Gastroesophageal sphincter (tissue), 4 donors: ENCODE measurements at places on chromosomes 6 and 20. TPM values are rescaled to one million over a fixed set of nuclear protein-coding genes. Genes with fewer than 3 reads are reported as not detected.

DNA sequence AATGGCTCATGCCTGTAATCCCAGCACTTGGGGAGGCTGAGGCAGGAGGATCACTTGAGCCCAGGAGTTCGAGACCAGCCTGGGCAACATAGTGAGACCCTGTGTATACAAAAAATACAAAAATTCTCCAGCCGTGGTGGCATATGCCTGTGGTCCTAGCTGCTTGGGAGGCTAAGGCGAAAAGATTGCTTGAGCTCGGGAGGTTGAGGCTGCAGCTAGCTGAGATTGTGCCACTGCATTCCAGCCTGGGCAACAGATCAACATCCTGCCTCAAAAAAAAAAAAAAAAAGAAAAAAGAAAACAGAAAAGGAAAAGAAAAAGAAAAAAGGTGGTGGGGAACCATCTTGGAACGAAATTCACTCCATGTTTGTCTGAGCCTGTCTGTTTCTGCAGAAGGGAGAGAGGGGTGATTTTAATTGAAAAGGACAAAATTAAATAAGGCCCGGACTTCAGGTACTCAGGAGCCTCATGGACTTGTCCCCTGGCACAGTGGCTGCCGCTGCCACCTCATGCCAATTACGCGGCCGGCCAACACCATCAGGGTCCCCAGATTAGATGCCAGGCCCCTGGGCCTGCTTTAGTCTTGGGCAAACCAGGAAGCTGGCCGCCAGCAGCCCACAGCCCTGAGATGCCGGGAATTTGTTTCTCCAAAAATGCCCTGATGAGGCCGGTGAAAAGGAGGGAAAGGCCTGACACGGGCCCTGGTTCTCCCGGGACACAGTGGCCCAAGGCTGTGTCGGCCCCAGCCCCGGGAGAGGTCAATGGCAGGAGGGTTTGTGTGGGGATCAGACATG lies 37.8 kb upstream of the STX16 start:
- no peak for ATAC-seq

DNA sequence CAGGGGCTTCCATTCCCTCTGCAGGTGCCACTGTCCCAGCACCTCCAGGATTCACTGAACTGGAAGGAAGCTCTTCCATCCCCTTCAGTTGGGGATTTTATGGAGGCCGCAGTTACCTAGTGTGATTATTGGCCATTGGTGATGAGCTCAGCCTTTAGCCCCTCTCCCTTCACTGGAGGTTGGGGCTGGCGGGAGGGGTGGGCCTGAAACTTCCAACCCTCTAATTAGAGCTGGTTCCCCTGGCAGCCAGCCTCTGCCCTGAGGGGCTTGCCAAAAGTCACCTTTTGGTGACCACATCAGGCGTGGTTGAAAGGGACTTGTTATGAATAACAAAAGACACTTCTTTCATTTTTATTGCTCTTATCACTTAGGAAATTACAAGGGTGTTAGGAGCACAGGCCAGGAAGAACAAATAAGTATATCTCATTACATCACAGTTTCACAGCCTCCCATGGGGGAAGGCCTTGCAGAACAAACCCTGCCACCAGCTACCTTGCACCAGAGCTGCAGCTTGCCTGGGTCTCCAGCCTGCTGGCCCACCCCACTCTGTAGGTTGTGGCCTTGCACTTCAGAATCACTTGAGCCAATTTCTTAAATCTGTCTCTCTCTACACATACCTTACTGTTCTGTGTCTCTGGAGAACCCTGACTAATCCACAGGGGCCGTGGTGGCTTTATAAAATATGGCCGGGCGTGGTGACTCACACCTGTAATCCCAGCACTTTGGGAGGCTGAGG lies 5.0 kb downstream of the PYGB start:
- no peak for ATAC-seq

GRCh38 chr20:60486315-60486714 lies 528.1 kb downstream of the CDH26 start:
- no peak for ATAC-seq

GRCh38 chr6:43871284-43871683 lies 101.3 kb downstream of the VEGFA start:
- no peak for ATAC-seq

GRCh38 chr6:128327890-128328289 lies 192.5 kb downstream of the PTPRK start:
- no peak for ATAC-seq

CD93 gene
- 75.4 TPM for total RNA-seq

PNLDC1 gene
- not detected for total RNA-seq

GMEB2 gene
- 9.8 TPM for total RNA-seq

RNF217 gene
- 32.2 TPM for total RNA-seq
